ENCODE measurements at places on chromosomes 12 and 14. TPM values are rescaled to one million over a fixed set of nuclear protein-coding genes. Genes with fewer than 3 reads are reported as not detected.

GRCh38 chr14:22106700-22107697, 433.4 kb upstream of the OR4E1 start:
- H3K27me3 ChIP-seq: peaks cover 3% of the 10 kb centered on the region
- no peaks in the 10 kb centered on the region for H3K36me3 ChIP-seq
- peaks cover 4% of the 10 kb centered on the region for H3K4me1 ChIP-seq
- no peak overlapping the region for H3K27ac ChIP-seq

Gene RHOJ
- total RNA-seq: 3.2 TPM

GRCh38 chr14:74049876-74050495, 30.8 kb downstream of the BBOF1 start:
- no peak overlapping the region for H3K27ac ChIP-seq
- no peaks in the 10 kb centered on the region for H3K36me3 ChIP-seq

GRCh38 chr14:105899071-105899641, 372.8 kb downstream of the TMEM121 start:
- no peaks in the 10 kb centered on the region for H3K27me3 ChIP-seq
- no peak for DNase-seq
- H3K27ac ChIP-seq: no peak overlapping the region
- no peak overlapping the region for H3K4me3 ChIP-seq

GRCh38 chr14:105387530-105387922, 10.8 kb upstream of the TEX22 start:
- no peaks in the 10 kb centered on the region for H3K36me3 ChIP-seq
- no peak overlapping the region for H3K4me3 ChIP-seq
- no peak overlapping the region for H3K27ac ChIP-seq
- no peak for DNase-seq

- peaks cover 9% of the 10 kb centered on the region for H3K4me1 ChIP-seq
- no peak for DNase-seq
- H3K36me3 ChIP-seq: no peaks in the 10 kb centered on the region
- peak overlapping the region; percentile 54 for H3K4me3 ChIP-seq
- peak overlapping the region; percentile 99 for H3K27ac ChIP-seq
- H3K27me3 ChIP-seq: no peaks in the 10 kb centered on the region
Measured at GRCh38 chr14:91511043-91511383, 903 bp upstream of the PPP4R3A start.

Gene PTCSC3
- total RNA-seq: not detected

GRCh38 chr14:37090026-37090425, 82.4 kb downstream of the SLC25A21 start:
- H3K4me1 ChIP-seq: no peaks in the 10 kb centered on the region
- DNase-seq: no peak
- H3K4me3 ChIP-seq: no peak overlapping the region

Gene SYNDIG1L
- total RNA-seq: not detected

Gene NGB
- not detected for total RNA-seq

DNA sequence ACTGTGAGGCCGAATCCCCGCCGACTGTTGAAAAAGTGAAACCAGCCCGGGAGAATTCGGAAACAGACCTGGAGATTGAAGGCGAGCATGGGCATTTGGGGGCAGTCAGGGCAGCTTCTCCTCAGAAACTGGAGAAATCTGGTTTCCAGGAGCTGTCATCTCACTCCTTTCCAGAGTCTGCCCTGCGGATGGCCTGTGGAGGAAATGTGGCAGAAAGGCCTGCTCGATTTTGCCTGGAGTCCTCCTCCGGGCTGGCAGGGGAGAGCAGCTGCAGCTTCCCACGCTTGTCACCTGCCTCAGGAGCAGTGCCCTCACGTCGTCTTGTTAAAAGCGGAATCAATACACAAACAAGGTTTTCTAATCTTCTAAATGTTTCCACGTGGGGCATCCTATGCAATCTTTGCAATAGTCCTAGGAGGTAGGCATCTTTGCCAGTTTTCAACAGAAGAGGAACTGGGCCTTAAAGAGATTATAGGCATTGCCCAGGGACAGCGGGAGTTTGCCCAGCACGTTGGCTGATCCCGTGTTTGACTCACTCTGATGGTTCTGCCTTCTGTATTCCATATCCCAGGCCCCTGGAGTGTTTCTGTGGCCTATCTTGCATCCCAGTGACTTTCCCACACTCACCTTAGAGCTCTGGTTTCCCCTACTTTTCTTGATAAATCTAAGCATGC, 2.3 kb downstream of the LRRC74A start:
- H3K4me1 ChIP-seq: no peaks in the 10 kb centered on the region
- H3K36me3 ChIP-seq: no peaks in the 10 kb centered on the region
- no peak overlapping the region for H3K27ac ChIP-seq
- no peak overlapping the region for H3K4me3 ChIP-seq

Data from hepatocyte (in vitro differentiated cells).